ENCODE measurements at places on chromosomes 1 and 21.

DNA sequence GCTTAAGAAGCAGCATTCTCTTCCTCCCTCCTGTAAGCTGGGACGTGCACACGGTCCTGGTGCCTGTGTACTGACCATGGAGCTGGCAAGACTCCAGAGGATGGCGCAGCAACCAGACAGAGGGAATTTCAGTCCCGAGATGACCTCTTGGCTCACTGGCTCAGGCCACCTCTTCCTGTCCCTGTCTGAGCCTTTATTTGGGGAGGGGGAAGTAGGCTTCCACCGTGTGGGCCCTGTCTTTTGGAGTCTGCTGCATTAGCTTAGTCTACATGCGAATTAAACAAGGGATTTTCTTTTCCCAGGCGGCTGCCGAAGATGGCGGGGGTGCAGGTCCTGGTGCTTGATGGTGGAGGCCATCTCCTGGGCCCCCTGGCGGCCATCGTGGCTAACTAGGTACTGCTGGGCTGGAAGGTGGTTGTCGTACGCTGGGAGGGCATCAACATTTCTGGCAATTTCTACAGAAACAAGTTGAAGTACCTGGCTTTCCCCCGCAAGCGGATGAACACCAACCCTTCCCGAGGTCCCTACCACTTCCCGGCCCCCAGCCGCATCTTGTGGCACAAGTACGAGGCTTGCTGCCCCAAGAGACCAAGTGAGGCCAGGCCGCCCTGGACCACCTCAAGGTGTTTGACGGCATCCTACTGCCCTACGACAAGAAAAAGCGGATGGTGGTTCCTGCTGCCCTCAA, 10.2 kb downstream of the IL24 start:
- DNase-seq, result no peak

- DNase-seq, result no peak
These were observed 1.4 kb upstream of the G0S2 start for GRCh38 chr1:209673631-209674417.

- DNase-seq, result no peak
These were observed 3.3 kb upstream of the FMOD start for GRCh38 chr1:203354246-203354645.

DNA sequence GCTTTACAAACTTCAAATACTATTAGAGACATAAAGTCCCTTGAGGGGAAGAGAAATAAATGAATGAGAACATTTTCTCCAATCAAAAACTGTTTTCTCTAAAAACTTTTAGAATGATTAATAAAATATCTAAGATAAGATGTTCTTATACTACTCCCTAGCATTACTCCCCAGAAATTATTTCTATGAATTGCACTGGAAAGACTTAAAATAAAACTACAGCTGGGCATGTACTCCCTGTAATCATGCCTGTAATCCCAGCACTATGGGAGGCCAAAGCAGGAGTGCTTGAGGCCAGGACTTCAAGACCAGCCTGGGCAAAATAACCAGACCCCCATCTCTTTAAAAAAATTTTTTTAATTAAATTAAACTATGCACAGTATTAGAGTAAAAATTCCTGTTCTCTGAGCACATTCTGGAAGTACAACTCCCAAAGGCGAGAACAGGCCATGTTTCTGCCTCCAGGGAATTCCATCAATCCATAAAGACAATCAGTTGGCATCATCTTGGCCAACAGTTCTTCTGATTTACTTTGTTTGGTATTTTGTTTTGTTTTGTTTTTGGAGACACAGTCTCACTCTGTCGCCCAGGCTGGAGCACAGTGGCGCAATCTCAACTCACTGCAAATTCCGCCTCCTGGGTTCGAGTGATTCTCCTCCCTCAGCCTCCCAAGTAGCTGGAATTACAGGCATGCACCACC, 77.9 kb downstream of the TGFBR3 start:
- DNase-seq, result no peak

DNA sequence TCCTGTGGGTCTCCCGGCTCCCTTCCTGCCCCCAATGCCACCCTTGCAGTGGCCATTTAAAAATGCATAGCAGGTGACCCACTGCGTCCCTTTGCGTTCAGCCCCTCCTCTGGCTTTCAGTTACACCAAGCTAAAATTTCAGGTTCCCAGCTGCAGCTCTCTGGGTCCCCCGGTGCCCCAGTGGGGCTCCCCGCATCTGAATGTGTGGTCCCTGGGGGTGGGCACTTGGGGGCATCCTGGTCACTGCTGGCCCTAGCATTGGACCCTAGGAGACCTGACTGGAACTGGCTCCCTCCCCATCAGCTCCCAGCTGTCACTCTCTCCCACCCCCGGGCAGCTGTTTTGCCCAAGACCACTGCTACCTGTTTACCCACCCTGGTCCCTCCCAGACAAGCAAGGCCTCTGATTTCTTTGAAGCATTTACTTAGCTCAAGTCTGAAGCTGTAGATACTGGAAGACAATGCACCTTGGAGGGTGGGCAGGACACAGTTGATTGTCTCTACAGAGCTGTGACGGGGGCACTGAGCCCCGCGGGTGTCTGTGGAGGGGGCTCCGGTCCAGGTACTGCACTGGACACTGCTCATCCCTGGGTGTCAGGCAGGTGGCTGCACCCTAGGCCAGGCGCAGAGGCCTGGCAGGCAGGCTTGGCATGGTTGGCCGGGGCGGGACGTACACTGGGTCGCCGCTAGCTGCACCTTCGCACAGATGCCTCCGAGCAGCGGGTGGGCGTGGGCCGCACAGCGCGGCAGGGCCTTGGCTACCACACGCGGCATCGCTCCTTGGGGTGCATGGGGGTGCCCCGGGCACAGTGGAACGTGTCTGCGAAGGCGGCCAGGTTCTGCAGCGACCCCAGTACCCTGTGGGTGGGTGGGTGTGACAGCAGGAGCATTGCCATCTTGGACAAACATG, 3.9 kb downstream of the PRXL2B start:
- DNase-seq, result no peak

DNA sequence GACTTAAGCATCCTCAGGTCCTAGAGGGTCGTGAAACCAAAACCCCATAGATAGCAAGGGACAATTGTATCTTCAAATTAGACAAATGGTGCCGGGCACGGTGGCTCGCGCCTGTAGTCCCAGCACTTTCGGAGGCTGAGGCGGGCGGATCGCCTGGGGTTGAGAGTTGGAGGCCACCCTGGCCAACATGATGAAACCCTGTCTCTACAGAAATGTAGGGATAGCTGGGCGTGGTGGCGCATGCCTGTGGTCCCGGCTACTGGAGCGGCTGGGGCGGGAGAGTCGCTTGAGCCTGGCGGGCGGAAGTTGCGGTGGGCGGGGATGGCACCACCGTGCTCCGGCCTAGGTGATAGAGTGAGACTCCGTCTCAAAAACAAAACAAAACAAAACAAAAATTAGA, 780.6 kb downstream of the BRINP3 start:
- DNase-seq, result no peak

DNA sequence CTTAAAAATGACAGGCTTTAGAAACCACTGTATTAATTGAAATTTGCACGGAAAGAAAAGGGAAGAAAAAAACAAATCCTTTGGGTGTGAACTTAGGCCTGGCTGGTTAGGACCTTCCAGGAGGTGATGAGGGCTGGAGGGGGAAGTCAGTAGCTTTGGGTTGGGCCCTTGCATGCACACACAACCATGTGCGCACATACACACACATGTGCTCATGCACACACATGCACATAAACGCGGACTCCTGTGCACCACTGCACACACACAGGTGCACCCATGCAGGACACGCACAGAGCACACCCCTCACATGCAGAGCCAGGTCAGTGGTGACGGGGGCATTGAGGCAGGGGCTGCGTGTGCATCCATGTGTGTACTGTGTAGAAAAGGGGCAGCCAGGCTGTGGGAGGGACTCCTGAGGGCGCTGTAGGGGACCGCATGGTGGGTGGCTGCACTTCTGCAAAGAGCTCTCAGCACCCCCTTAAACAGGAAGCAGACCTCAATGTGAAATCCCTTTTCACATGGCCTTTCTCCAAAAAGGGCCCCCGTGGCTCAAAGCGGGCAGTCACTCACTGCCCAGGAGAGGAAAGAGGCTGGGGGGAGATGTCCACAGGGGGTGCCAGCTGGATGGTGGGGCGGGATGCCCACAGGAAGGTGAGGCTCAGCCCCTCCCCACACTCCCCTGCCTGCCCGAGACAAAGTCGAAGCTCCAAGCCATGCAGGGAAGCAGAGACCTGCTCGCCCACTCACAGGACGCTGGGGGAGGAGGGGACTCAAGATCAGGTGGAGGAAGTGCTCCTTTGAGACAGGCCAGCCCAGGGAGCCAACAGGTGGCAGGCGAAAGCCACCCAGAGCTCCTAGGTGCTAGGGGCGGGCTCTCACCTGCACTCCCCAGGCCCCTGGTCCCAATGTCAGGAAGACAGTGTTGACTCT, 95.2 kb downstream of the ITPKB start:
- peak; percentile 54 for DNase-seq

Measured in CD4-positive, alpha-beta T cell treated with Interleukin-17A for 1 hour (primary cell).